Pons (tissue), 1 donor: ENCODE measurements at places on chromosomes 4 and X.

DNA sequence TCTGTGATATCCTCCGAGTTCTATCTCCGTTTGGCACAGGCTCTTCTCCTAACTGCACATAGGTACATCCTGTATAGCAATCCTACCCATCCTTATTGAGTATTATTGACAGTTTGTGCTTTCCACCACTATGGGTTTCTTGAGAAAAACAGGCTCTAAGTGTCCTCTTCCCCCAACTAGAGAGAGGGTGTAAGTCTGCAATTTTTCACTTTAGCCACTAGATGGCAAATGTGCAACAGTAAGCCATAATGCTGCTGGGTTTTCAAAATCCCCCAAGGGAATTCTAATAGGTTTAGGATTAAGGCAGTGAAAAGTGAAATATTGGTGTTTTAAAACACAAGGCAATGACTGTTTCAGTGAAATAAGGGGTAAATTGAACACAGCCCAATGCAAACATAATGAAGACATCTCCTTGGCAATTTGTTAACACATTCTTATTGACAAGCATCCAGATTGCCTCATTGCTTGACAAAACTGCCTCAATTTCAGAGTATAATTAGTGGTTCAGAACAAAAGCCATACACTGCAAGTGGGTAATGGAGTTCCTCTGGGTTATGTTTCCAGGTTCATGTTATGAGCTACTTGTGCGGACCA lies 239.0 kb upstream of the HTR2C start:
- peak; percentile 20 for DNase-seq

GRCh38 chr4:168648929-168649328 lies 152.1 kb downstream of the PALLD start:
- no peak for DNase-seq

GRCh38 chrX:45232139-45232538 lies 31.5 kb upstream of the DIPK2B start:
- DNase-seq: no peak

GRCh38 chr4:11021333-11021732 lies 336.8 kb upstream of the CLNK start:
- peak; percentile 3 for DNase-seq

GRCh38 chrX:3549411-3549911 lies 164.0 kb downstream of the PRKX start:
- DNase-seq: no peak

DNA sequence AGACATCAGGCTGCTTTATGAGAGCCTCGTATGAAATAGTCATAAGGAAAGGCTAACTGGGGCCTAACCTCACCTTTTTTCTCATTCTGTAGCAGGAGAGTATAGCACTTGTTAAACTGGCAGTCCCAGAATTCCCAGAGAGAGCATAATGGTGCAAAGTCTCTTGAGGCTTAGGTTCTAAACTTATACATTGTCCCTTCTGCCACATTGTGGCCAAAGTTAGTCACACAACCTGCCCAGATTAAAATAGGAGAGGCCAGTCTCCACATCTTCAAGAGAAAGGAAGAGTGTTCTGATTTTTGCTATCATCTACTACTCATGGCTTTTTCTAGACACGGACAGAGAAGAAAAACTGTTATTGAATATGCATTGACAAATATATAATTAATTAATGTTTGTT lies 1588.9 kb upstream of the PCDH7 start:
- DNase-seq: no peak

GRCh38 chrX:131081772-131082740 lies 23.9 kb downstream of the ARHGAP36 start:
- no peak for DNase-seq
